Posterior vena cava (tissue), 2 donors: ENCODE measurements at places on chromosomes 3 and 15. TPM values are rescaled to one million over a fixed set of nuclear protein-coding genes. Genes with fewer than 3 reads are reported as not detected.

DNA sequence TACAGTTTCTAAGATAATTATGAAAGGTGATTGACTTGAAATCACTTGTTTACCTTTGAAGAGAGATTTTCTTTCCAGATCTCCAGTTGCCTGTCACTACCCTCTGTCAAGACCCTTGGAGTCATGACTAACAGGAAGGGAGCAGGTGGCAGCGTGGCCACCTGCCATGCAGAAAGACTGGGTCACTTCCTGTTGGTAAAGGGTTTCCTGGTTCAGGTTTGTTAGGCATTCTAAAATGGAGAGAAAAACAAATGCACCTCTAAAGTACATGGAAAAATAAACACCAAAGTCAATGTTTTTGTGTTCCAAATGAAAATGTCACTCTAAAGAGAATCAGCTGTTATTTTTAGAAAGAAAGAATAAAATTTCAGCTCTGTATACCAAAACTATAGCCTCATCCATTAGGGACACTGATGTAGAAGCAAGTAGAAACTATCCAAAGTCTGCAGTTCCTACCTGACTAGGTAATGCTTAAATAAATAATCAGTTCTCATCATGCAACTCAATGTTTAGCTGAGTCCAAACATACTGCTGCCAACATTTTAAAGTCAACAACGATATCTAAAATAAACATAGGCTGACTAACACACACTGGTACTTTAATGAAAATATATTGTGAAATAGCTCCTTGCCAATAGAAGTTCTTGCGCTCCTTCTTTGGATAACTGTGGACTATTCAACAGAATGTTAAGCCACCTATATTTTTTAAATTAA, 23.9 kb upstream of the TM4SF1 start:
- DNase-seq: no peak

GRCh38 chr15:64975390-64975789, 14.3 kb downstream of the SPG21 start:
- DNase-seq: no peak

Gene C3orf22
- not detected for total RNA-seq

Gene SKIL
- total RNA-seq: 77.2 TPM

GRCh38 chr3:186038360-186038759, 70.5 kb downstream of the ETV5 start:
- DNase-seq: no peak

DNA sequence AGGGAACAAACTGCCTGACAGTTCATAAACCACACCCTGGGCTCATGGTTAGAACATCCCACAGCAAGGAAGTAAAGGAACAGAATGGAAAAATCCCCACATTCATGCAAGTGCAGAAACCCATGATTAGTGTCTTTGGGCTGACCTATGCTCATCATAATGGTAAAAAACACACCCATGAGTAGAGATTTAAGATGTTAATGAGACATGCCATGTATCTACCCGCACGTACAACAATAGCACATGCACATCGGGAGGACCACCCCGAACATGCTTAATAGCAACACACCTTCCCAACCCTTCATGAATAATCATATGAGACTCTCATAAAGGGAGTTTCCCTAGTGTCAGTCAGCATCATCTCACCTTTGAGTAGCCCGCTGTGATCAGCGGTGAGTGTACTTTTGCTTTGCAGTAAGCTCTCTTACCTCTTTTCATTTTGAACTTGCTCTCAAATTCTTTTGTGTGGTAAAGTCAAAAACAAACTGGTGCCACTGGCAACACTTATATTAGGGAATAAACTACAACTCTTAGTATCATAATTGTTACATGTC, 23.2 kb downstream of the ZBED2 start:
- DNase-seq: no peak

GRCh38 chr3:105679951-105680350, 188.9 kb downstream of the CBLB start:
- no peak for DNase-seq

GRCh38 chr3:179438841-179439240, 12.4 kb downstream of the GNB4 start:
- DNase-seq: no peak
